AG08396 (cell line): ENCODE measurements at places on chromosomes 16 and 17.
A peak's percentile ranks its signal among the peaks of the same experiment; 100 is the strongest.

DNA sequence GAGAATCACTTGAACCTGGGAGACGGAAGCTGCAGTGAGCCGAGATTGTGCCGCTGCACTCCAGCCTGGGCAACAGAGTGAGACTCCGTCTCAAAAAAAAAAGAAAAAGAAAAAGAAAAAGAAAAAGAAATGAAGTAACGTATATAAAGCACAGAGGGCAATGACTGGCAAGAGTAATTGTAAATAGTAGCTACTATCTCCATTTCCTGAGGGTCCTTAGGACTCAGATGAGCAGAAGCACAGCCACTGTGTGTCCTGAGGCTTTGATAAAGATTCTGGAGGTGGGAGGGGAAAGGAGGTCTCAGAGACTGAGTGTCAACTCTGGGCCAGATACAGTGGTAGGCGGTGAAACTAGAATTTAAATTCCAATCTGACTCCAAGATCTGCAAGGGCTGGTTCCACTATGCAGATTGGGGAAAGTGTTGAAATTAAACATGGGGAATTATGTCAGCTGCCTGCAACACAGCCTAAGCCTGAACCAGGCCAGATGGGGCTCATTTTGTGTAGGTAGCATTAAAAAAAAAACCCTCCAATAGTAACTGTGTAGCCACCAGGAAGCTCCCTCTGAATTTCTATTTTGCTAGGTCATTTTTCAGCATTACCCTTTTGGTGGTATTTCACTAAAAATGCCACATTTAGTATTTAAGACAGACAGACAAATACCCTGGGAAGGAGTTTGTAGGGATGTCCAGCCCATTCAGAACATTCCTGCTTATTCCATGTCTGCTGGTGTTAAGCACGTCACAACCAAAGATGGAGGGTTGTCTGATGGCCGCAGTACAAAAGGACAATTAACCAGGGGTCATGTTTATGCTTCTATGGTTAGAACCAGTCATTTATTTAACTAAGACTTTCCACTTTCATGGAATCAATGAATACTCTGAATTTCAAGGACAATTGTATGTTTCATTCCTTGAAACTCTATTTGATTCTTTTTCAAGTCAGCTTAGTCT, 46.1 kb downstream of the TBX4 start:
- no peak for DNase-seq

GRCh38 chr17:40027614-40028012, 12.4 kb downstream of the CSF3 start:
- DNase-seq: no peak

GRCh38 chr17:72765368-72766153, 326.9 kb downstream of the SLC39A11 start:
- DNase-seq: no peak

GRCh38 chr17:57935833-57936807, 19.1 kb downstream of the CUEDC1 start:
- peak; percentile 69 for DNase-seq

DNA sequence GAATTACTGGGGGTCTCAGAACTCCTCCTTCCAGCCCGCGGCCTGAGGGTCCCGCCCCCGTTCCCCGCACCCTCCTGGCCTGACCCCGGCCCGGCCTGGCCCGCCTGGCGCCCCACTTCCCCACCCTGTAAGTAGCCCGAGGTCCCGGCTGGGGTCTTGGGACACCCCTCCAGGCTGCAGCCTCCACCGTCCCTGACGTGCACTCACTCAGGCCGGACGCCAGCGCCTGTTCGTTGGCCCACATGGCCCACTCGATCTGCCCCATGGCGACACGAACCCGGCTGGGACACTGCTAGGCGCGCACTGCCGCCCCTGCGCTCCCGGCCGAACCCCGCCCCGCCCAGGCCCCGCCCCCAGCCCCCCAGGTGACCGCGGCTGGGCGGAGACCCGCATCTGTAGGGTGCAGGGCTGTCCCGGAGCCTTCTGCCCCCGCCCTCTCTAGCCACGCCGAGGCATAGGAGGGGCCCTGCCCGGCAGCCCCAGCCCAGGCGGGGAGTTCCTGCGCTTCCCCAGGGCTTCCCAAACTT, at the start of gene CYBA:
CYBA (minus strand) TSS at position 305 of the 527 bp plus-strand sequence; CDS start at position 265, 40 bp downstream.
- DNase-seq: peak; percentile 85

GRCh38 chr16:84471316-84471715, 33.1 kb downstream of the MEAK7 start:
- no peak for DNase-seq

DNA sequence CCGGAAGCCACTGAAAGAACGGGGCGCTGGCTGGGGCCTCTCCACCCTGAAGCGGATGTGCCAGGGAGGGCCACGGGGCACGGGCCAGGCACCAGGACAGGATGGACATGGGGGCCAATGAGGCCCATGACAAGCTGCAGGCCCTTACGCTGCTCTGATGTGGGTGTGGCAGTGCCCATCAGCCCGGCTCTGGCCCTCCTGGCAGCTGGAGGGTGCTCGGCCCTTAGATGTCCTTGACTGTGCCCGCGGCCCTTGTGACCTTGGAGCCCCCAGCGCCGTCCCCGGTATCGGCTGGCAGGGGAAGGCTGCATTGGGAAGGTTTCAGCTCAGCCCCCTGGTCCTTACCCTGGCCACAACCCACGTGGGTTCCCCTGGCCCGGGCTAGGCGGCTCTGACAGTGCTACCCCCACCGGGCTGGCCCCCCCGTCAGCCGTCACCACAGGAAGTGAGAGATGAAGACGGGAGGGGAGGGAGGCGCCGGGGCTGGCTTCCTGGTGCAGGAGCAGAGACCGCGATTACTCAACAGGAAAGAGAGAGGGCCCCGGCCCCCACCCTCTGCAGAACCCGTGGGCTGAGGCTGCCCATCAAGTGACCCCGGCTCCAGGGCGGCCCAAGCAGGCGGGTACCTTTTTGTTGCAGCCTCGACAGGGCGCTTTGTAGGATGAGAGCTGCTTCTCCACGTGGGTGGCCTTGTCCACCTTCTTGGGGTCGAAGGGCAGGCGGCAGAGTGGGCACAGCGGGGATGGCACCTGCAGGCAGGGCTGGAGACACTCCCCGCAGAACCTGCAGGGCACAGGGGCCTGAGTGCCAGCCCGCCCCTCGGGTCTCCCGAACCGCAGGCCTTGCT, 5.3 kb downstream of the RNF166 start:
- peak; percentile 84 for DNase-seq
